Fibroblast of mammary gland (primary cell): ENCODE measurements at places on chromosomes 2 and 18.

DNA sequence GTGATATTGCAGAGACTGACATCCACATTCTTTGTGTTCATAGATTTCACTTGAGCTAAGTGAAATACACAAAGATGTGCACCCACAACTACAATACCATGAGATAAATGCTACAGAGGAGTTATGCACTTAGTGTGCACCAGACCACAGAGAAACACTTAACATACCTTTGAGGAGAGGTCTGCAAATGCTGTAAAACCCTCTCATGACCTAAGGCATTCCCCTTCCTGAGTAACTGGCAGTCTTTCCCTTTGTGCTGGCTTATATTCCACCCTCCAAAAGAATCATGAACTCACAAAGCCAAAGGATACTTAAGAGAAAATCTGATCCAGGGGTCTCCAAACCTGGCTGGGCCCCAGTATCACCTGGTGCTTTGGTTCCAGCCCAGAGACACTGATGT is 16.2 kb downstream of the NXPH2 start:
- DNase-seq = no peak

DNA sequence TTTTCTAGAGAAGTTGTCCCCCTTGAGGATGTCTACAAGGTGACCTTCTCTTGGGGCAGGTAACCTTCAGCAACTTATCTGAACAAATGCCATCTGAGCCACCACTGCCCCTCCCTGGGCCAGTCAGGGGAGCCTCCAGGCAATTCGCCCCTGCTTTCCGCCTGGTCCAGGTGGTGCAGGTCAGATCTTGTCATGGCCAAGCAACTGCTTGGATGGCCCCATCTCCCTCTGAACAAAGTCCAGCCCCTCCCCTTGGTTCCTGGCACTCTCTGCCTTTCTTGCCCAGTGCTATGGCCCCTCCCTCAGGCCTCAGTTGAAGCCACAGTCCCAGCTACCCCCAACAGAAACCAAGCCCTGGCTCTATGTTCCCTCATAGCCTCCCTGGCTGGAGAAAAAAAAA is 138.7 kb downstream of the ALPK2 start:
- no peak for DNase-seq

DNA sequence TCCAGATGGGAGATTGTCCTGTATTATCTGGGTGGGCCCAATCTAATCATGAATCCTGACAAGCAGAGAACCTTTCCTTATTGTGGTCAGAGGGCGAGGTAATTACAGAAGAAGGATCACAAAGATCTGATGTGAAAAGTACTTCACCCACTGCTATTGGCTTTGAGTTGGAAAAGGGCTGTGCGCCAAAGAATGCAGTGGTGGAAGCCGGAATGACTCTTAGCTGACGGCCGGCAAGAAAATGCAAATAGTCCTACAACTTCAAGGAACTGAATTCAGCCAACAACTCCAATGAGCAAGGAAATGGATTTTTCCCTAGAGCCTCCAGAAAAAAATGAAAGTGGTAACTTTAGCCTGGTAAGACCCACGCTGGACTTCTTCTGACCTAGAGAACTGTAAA is 67.3 kb downstream of the CTNNA2 start:
- peak; percentile 1 for DNase-seq

- DNase-seq = no peak
Measured at GRCh38 chr18:79576686-79577351, 102.8 kb upstream of the CTDP1 start.

- no peak for DNase-seq
Measured at GRCh38 chr2:174217869-174218268, 30.5 kb downstream of the OLA1 start.

DNA sequence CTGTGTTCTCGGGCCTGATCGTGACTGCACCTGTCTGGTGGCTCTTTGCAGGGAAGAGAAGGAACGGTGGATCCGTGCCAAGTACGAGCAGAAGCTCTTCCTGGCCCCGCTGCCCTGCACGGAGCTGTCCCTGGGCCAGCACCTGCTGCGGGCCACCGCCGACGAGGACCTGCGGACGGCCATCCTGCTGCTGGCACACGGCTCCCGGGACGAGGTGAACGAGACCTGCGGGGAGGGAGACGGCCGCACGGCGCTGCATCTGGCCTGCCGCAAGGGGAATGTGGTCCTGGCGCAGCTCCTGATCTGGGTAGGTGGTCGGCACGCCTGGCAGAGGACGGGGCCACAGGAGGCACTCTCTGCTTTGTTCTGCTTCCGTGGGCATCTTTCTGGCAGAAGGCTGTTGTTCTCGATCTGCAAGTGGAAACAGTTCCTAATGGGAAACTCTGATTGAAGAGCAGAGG is 48.0 kb downstream of the GBX2 start:
- DNase-seq = no peak

DNA sequence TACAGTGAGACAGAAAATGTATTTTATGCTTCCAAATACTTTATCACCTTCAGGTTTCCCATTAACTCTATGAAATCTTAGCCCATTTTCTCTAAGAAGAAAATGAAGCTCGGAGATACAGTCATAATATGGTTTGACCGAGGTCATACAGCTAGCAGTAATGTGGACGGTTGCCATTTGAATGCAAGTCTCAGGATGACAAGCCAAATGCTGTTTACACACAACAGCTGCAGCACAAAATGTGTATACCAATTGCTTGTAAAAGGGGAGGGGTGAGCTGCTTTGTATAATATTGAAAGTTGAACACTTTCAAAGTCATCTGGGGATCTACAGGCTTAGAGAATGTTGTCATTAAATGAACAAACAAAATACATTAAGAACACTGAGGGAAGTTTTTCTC is 93.8 kb upstream of the FSIP2 start:
- DNase-seq = no peak

GRCh38 chr2:95390272-95390880 is 12.1 kb upstream of the FAHD2A start:
- no peak for DNase-seq

DNA sequence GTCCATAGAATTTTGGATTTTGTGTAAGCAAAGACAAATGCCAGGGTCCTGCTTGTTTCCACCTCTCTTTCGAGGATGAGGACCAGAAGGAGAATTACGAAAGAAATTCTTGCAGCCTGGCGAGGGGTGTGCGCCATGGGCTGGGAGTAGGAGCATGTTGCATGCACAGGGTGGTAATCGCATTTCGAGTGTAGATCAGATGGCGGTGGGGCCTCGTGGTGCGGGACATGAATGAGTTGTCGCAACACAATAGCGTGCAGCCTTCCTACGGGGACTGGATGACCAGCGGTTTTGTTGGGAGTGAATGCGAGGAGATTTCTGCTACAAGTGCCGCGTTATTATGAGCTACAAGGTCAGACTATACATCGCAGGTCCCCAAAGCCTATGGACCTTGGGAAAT is 4.2 kb upstream of the EN1 start:
- no peak for DNase-seq

DNA sequence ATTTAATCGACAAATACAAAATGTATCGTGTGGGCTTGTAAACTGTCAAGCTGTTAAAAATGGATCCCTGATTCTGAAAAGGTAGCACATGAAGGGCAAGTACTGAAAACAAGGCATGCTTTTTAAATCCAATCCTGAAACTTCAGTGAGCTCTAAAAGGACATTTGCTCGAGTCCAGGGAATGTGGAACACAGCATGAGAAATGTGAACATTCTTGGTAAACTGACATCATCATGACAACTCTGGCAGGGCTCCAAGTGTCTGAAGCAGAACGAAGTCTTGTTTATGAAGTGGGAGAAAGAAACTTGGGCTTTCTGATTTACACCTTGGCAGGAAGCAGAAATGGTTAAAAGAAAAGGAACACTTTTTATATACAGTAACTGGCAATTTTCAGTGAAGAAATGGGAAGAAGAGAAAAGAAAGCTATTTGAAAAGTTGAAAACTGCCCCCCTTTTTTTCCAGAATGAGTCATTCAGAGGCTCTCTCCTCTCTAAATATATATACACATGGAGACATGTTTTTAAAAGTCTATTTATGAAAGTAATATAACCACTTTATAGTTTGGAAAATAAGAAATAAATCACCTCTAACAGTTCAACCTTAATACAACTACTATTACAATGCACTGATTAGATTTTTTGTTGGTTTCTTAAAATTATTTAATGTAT is 120.8 kb downstream of the GAREM1 start:
- DNase-seq = peak; percentile 97

DNA sequence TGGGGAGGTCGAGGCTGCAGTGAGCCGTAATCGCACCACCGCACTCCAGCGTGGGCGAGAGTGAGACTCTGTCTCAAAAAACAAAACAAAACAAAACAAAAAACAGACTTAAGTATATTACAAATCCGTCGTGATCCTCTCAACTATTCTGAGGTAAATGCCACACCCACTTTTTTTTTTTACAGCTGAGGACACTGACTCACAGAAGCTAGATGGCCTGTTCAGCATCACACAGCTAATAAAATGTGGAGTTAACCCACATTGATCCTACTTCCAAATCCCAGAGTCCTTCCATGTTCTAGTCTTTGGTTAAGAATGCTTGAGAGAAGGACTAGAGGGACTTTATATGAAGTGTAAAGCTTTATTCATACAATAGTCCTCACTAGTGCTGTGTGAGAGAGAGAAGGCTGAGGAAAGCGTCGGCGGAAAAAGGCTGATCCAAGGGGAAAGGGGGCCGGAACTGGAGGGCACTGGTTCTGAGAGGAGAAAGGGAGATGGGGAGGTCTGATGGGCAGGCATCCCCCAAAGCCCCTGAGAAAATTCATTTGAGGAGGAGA is 627 bp downstream of the RNF25 start:
- peak; percentile 49 for DNase-seq

GRCh38 chr2:122156176-122156890 is 400.9 kb downstream of the TSN start:
- no peak for DNase-seq

GRCh38 chr2:153115141-153115540 is 363.4 kb downstream of the RPRM start:
- no peak for DNase-seq

- peak; percentile 31 for DNase-seq
Measured at GRCh38 chr2:192026059-192026824, 168.5 kb downstream of the TMEFF2 start.

GRCh38 chr18:56891870-56892269 is 240.7 kb downstream of the WDR7 start:
- no peak for DNase-seq

- peak; percentile 64 for DNase-seq
Measured at GRCh38 chr2:15313657-15314056, 247.5 kb downstream of the NBAS start.

DNA sequence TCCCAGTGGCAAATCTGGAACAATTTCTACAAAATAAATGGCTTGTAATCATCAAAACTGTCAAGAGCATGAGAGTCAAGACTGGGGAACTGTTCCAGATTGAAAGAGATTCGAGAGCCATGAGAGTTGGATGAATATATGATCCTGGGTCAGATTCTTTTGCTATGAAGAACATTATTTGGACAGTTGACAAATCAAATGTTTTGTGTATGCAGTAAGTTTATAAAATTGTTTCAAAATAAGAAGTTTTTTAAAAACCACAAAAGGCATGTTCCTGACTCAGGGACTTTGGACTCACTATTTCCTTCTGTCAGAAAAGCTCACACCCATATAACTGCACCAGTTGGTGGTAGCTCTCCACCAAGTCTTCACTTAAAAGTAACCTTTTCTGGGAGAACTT is 38.5 kb downstream of the ROCK2 start:
- peak; percentile 88 for DNase-seq
